ENCODE measurements at places on chromosomes 6 and 20.

GRCh38 chr6:147653631-147654030 lies 145.1 kb downstream of the SAMD5 start:
- DNase-seq = no peak

GRCh38 chr20:5171790-5172164 lies 45.0 kb downstream of the CDS2 start:
- no peak for DNase-seq

- no peak for DNase-seq
Measured at GRCh38 chr20:13333036-13333435, 112.0 kb downstream of the ISM1 start.

- DNase-seq = no peak
Measured at GRCh38 chr20:675033-675452, 559 bp downstream of the SCRT2 start.

DNA sequence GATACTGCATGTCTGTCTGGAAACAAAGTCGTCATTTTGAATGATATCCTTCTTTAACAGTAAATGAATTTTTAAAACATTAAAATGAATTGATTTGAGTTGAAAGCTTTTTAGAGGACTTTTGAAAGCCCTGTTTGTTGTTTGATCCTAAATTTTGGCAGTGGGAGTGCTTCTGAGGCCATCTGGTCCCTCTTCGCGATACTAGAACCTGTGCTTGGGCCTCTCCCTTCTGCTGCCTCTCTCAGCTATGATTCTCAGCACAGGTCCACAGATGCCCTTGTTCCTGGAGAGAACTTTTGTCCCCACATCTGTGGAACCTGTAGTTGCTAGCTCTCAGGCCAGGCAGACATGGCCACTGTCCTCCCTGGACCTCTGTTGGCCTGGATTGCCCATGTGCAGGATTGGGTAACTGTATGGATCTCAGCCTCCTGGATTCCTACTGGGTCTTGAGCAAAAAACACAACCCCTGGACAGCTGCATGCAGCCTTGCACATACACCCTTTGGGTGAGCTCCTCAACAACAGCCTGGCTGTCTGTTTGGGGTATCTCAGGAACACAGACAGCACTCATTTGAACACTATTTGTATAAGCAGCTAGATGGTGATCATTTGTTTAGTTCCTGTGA lies 21.9 kb downstream of the UST start:
- no peak for DNase-seq

DNA sequence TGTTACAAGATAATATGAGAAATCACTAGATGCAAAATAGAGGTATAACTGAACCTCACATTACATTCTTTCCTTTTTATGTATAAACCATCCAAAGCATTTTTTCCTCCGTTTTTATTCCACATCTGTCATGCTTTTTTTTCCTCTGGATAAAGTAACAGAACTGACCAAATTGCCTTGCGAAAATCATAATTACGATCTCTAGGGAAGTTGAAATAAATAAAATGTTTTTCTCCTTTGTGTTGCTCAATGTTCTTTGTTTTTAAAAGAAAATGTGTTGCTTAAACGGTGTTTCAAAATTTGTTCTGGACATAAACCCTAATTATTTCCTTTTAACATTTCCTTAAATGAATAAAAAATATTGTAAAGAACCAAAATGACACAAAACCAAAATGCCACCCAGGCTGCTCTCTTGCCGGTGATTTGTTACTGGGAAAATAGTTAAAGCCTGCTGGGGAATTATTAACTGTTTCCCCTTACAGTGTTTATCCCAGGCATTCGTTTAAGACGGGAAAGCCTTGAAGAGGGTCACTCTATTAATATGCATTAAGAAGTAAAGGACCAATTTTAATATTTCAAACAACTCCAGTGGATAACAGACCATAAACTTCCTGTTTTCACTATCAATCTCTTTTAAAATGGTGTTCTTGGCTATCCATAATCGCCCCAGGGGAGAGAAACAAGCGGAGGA lies 1.7 kb upstream of the ADGRB3 start:
- DNase-seq = no peak

DNA sequence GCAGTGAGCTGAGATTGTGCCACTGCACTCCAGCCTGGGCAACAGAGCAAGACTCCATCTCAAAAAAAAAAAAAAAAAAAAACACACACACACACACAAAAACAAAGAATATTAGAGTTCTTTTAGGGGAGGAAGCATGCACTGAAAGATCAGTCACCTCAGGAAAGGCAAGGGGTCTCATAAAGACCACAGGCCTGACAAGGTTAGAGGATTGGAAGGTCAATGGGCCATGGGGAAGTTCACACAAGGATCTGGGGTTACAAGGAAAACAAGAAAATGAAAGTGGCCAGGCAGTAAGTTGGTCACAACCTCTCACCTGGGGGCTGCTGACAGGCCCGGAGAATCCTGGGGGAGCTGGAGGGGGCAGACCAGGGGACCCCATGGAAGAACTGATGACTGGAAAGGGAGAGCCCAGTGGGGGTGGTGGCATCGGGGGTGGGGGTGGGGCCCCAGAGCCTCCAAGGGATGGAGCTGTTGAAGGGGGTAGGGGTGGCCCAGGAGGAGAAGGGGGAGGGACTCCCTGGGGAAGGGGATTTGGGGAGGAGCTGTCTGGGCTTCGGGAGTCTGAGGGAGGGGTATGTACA lies 1.5 kb downstream of the RXRB start:
- DNase-seq = no peak

- DNase-seq = no peak
Measured at GRCh38 chr6:20846602-20847028, 312.4 kb downstream of the CDKAL1 start.

GRCh38 chr20:39638731-39639130 lies 676.6 kb downstream of the DHX35 start:
- no peak for DNase-seq

DNA sequence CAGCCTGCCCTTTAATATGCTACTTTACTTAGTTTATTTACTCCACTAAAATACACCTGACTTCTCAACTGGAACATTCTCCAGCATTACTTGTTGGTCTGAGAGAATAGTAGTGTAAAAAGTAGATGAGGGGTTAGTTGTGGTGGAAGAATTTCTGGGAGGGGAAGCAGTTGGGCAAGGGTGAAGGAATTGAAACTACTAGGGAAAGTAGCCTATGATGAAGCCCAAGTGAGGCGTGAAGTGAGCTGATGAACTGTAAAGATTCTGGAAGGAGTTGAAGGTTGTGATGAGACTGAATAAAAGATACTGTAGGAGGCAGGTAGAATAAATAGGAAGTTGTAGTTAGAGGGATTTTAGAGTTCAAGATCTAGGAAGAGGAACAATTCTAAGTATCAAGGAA lies 72.5 kb downstream of the ITCH start:
- no peak for DNase-seq
